Lung (tissue), 17 donors: ENCODE measurements at places on chromosomes 13 and 19. TPM values are rescaled to one million over a fixed set of nuclear protein-coding genes. Genes with fewer than 3 reads are reported as not detected.

- DNase-seq: no peak
Measured at GRCh38 chr13:92823059-92823458, 403.5 kb upstream of the GPC6 start.

GRCh38 chr19:7515645-7516151, at the start of gene ZNF358:
Gene ZNF358 (plus strand): TSS chr19:7516103. CDS start chr19:7519243, 3,140 bp downstream.
- DNase-seq: peak; percentile 91

- peak; percentile 86 for DNase-seq
Measured at GRCh38 chr13:84896128-84896527, 903.1 kb downstream of the SLITRK6 start.

DNA sequence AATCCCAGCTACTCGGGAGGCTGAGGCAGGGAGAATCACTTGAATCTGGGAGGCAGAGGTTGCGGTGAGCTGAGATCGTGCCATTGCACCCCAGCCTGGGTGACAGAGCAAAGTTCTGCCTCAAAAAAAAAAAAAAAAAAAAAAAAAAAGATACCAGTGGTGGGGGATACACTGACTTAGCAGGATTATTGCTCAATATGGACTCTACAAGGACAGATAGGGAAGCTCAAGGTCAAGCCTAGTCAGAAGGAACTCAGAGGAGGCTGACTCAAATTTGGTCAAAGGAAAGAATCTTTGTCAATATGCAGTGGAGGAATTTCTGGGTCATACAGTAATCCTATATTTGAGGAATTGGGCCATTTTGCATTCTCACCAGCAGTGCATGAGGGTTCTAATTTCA, 6.7 kb upstream of the DIAPH3 start:
- DNase-seq: no peak

DNA sequence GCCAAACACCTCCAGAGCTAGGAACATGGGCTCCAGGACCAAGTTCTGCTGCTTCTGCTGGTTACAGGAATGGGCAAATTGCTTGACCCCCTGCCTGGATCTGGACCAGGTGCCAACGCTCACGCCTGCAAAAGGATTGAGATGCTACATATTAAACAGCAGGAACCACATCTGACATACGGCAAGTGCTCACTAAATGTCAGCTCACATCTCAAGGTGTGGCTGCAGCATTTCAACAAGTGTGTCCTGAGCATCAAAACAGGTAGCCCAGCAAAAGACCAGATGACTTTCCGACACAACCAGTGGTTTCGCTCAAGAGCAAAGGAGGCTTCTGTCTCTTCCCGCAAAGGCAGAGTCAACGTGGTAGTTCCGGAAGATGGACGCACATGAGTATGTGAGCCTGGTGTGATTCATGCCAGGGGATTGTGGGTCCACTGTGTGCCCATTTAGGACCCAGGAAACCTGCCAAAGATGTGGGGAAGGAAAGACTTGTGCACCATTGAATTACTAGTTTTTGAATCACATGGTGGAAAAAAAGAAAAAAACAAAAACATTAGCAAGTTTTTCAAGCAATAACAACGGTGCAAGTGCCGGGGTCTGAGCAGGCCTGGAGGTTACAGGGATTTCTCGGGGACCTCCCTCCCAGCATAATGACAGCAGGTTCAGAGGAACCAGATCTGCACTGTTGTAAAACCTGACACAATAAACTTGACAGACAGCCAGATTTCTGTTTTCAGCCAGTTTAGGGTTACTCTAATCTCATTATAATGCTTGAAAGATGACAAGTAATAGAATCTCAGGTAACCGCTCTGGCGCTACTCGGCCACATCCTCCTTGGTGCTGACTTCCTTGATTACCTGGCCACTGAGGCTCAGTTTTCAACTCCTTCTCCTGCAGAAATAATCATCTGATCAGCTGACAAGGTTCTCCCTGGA, 77.9 kb downstream of the SOX1 start:
- DNase-seq: no peak

GRCh38 chr13:102642475-102642874, 45.7 kb downstream of the TPP2 start:
- DNase-seq: no peak

GRCh38 chr13:111263566-111263965, 56.9 kb upstream of the TEX29 start:
- no peak for DNase-seq

GRCh38 chr13:36069881-36070366, 61.3 kb downstream of the DCLK1 start:
- peak; percentile 16 for DNase-seq

DNA sequence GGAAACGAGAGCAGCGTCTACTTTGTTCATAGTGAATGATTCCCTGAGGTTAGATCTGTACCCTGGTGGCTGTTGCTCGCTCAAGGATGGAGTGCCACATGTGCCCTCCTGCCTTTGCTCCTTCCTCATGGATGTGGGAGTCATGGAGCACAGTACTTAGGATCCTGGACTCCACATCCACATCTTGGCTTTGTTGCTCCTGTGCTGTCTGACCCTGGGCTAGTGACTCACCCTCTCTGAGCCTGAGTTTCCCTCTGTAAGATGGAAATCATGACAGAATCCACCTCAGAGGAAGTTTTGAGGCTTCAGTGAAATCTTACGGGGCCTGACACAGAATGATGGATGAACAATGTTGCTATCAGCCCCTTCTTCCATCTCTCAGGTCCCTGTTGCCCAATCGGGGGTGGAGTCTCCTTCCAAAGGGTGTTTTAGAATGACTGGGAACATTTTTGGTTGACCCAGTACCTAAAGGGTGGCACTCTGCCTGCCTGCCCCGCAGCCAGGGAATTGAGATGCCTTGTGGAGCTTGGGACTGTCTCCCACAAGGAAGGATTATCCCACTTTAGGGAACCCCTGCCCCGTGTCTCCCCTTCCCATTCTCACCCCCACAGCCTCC, 9.8 kb upstream of the TIMM50 start:
- no peak for DNase-seq

GRCh38 chr13:32264407-32264806, 50.8 kb downstream of the ZAR1L start:
- peak; percentile 61 for DNase-seq

DNA sequence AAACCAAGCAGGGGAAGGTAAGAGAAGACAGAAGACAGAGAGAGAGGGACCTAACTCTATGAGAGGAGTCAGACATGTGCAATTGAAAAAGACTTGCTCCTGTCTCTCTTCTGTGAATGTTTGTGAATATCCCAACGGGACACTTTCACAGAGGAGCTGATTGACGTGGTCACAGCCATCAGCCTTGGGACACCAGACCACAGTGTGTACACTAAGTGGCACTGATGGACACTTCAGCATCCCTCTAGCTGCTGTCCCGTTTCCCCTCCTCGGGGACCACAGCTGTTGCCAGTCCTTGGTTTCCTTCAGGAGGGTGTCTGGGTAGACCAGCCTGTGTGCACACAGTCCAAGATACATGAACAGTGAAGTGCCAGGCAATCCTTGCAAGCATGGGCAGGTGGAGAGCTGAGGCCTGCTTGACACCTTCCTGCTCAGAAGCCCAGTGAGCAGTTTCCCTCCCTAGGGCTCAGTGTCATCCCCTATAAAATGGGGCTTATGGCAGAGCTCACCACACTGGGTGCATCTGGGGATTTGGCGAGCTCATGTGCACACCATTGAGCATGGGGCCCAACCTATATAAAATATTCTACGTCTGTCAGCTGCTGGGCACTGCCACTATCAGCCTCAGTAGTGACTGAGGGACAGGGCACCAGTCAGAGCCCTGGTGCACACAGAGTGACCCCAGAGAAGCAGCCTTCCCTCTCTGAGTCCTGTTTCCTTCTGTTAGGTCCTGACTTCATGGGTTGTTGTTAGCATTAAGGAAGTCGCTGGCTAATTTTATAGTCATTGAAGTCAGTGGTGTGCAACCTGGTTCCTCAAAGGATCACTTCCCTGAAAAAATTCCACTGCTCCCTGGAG, 4.3 kb upstream of the USF2 start:
- no peak for DNase-seq

DNA sequence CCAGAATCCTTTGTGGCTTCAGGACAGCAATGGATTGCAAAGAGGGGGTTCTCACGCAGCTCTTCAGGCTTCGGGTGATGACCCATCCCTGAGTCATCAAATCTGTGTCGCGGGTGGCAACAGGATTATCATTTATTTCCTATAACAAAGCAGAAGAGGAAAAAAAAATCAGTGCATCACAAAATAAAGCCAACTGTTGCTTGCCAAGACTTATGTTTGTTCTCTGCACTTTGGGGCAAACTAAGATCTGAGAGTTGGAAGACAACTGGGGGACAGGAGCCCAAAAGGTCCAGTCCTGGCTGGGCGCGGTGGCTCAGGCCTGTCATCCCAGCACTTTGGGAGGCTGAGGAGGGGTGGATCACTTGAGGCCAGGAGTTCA, 6.4 kb downstream of the GNA15 start:
- no peak for DNase-seq

- peak; percentile 85 for DNase-seq
Measured at GRCh38 chr19:11091703-11092153, 2.5 kb downstream of the LDLR start.

GRCh38 chr13:88071371-88071770, 400.2 kb downstream of the SLITRK5 start:
- DNase-seq: no peak

DNA sequence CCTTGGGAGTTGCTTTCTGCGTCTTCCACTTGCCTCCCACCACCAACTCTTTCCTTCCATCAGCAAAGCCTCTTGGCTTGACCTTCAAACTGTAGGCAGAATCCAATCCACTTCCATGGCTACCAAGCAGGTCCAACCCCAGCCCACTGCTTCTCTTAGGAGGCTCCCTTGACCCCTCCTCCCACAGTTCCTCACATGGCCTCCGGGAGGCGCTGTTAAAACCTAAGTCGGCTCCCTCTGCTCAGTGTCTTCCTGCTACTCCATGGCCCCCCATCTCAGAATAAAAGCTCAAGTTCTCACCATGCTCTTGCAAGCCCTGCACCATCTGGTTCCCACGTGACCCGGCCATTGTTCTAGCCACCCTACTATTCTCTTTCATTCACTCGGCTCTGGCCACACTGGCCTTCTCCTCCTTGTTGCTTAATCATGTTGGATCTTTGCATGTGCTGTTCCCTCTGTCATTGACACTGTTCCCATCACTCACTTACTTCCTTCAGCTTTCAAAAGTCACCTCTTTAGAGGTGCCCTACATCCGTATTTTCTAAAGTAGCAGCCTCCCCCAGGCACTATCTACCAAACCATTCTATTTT, 7.5 kb downstream of the IZUMO2 start:
- DNase-seq: no peak

DNA sequence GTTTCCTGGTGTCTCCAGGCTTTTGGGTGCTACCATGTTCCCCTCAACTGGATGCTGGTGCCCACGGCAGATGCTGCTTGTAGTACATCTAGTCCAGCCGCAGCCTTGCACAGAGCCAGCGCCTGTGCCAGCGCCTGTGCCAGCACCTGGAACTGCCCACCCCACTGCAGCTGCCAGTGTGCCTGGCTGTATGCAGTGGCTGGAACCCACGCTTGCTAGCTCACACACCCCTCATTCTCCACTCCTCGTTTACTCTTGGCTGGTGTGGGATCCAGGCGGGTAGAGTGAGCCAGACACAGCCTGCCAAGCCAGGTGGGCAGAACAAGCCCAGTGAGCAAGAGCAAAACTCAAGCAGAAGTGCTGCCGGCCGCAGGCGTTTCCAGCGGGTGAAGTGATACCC, 428.6 kb downstream of the SLITRK1 start:
- no peak for DNase-seq

- DNase-seq: peak; percentile 70
Measured at GRCh38 chr19:8610041-8610935, at the start of gene ADAMTS10. Gene ADAMTS10 (minus strand): TSS chr19:8610715. CDS start chr19:8605710, 5,005 bp downstream.

- DNase-seq: no peak
Measured at GRCh38 chr13:39943711-39944110, 288.2 kb downstream of the COG6 start.

GRCh38 chr19:801030-801860, 4.0 kb downstream of the PTBP1 start:
- DNase-seq: no peak

- no peak for DNase-seq
Measured at GRCh38 chr19:10122045-10122444, 2.3 kb upstream of the EIF3G start.

DNA sequence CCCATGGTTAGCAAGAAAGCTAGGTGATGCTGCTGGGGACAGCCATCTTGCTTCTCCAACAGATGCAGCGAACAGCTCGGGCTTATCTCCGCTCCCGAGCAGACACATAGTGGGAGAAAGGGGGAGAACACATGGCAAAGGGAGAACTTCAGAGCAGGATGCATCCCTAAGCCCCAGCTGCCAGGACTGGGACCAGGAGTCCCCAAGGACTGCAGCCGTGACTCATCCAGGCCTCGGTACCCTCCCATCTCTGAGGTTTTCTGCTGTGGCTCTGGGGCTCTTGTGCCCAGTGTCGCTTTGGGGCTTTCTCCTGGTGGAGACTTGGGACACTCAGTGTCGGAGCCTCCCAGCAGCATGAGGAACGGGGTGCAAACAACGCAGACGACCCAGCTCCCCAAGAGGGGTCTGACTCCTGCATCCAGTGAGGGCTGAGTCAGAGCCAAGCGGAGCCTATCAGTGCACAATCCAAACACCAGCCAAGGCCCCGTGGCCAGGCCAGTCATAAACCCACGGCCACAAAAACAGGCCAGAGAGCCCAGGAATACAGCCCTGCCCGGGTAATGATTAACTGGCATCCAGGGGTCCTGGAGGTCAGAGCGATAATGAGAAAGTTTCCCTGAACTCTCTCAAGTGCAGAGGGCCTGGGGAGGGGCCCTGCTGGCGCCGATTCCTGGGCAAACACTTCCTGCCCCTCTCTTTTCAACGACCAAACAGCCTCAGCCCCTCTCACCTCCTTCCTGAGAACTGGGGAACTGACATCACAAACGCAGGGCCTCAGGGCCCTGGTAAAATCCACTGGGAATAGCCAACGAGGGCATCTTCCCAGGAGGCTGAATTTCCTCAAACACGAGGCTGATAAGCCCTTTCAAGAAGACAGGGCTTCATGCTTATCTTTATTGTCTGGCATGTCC, 202.9 kb downstream of the USP12 start:
- no peak for DNase-seq

The ZNF773 gene
- polyA plus RNA-seq: 2.5 TPM

The PSG4 gene
- polyA plus RNA-seq: not detected

The AXL gene
- polyA plus RNA-seq: 8.2 TPM

The DAND5 gene
- 0.01 TPM for polyA plus RNA-seq

The ELANE gene
- 2.0 TPM for polyA plus RNA-seq

The HSH2D gene
- polyA plus RNA-seq: 9.3 TPM

The CAPN12 gene
- polyA plus RNA-seq: 17.8 TPM
